Caco-2 (cell line): ENCODE measurements at places on chromosomes 1 and 21.

DNA sequence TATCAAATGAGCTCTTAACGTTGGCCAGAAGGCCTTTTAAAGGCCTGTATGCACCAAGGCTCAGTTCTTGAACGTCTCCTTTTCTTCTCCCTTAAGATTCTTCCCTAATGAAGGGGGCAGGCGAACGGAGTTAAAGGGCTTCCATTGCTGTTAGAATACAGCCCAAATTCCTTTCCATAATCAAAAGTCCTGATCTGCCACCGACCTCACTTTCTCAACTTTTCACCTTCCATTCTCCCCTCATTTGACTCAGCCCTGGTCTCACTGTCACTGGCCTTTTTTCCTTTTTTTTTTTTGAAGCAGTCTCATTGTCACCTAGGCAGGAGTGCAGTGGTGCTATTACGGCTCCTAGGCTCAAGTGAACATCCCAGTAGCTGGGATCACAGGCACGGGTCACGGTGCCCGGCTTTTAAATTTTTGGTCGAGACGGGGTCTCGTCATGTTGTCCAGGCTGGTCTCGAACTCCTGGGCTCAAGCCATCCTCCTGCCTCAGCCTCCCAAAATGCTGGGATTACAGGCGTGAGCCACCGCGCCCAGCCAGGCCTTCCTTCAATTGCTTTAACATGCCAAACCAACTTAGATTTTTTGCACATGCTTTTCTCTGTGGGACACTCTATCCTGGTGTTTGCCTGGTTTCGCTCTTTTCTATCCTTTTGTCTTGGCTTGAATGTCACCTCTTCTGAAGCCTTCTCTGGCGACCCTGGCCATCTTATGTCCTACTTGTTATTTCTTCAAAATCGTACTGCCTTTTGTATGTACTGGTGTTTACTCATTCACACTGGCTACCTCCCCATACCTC, 612 bp upstream of the CMPK1 start:
- no peak for DNase-seq

- DNase-seq: no peak
Observed at GRCh38 chr1:234897390-234897749, 231.3 kb downstream of the TOMM20 start.

DNA sequence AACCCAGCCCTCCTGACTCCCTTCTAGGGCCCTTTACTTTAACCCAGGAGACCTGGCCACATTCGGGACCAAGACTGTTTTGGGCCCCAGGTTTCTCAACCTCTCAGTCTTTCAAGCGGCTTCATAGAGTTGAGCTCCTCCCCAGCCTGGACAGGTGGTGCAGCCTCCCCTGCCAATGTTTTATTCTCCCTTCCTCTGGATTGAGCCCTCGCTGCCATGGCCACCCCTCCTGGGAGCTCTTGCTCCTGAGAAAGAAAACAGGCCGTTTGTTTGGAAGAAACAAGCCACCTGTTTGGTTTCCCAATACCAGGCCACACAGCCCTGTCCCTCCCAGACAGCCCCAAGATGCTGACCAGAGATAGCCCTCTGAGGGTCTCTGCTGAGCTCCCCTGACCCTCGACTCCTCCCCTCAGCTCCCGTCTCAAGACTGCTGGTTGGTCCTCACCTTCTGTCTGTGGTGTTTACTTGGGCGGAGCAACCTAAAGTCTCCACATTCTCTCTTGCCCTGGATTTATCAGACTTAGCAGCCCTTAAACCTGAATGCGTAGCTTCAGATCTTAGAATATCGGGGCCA, 3.3 kb downstream of the TMEM51 start:
- DNase-seq: no peak

DNA sequence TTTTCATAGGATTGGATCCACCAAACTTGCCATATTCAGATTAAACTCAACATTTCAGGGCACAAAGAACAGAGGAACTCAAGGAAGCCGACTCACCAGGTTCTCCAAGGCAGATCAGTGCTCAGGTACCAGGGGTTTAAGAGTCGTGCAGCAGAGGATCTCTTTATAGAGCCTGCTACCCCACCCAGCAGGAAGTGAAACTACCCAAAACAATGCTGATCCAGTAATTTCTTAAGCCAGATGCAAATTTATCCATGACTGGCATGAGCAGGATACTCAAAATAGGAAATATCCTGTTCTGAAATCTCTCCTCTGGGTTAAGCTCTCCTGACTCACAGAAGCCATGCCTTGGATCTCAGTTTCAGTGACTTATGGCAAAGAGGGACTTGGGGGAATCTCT, at the start of gene SPRR2A:
Gene SPRR2A (minus strand): TSS at position 138 of the 400 bp plus-strand sequence. CDS start 777 bp downstream, outside the sequence.
- DNase-seq: no peak
